ENCODE measurements at places on chromosomes 12 and 14.

GRCh38 chr12:104357421-104357952 lies 53.9 kb downstream of the EID3 start:
- H3K36me3 ChIP-seq = no peaks in the 10 kb centered on the region
- H3K4me1 ChIP-seq = no peaks in the 10 kb centered on the region
- H3K4me3 ChIP-seq = no peak overlapping the region
- DNase-seq = no peak
- no peaks in the 10 kb centered on the region for H3K27me3 ChIP-seq
- H3K27ac ChIP-seq = no peak overlapping the region

DNA sequence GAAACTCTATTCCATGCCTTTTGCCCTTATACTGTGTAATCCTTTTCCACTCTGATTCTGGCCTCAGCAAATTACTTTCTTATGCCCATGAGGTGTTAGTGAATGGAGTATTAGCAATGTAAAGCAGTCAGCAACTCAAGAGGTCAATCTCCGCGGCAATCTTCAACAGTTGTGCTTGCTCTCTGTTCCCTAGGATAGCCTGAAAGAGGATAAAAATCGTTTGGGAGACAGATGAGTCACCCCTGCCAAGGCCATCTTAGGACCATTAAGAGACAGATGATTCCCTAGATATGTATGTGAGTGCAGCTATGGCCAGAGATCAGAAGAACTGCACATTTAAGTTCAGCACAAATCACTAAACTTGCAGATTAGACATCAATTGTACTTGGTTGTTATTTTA lies 1145.8 kb downstream of the GALC start:
- no peaks in the 10 kb centered on the region for H3K27me3 ChIP-seq
- DNase-seq = no peak
- H3K27ac ChIP-seq = no peak overlapping the region
- no peak overlapping the region for H3K4me3 ChIP-seq
- no peaks in the 10 kb centered on the region for H3K36me3 ChIP-seq

DNA sequence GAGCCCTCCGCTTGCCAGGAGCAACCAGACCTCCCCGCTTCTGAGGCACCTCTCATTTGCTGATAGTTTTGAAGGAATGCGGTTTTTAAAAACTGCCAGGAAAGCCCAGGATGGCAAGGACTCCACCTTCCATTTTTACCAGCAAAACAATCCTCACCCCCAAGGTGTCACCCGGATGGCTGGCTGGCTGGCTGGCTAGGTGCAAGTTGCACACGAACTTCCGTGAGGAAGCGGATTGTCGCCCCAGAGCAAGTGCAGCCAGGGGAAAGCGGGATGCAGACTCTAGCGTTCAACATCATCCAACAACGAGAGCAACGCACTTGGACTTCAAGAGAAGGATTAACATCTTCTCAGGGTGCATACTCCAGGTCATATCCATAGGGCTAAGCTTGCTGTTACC lies 125.4 kb downstream of the RIMBP2 start:
- H3K27ac ChIP-seq = no peak overlapping the region
- no peaks in the 10 kb centered on the region for H3K4me1 ChIP-seq
- H3K4me3 ChIP-seq = no peak overlapping the region
- no peak for DNase-seq
- H3K27me3 ChIP-seq = no peaks in the 10 kb centered on the region
- peaks cover 8% of the 10 kb centered on the region for H3K36me3 ChIP-seq

- DNase-seq = peak; percentile 57
- H3K36me3 ChIP-seq = no peaks in the 10 kb centered on the region
- H3K27me3 ChIP-seq = peaks cover 23% of the 10 kb centered on the region
- peak overlapping the region; percentile 80 for H3K4me3 ChIP-seq
- peak overlapping the region; percentile 98 for H3K27ac ChIP-seq
These were observed 7.1 kb downstream of the ASB2 start for GRCh38 chr14:93969082-93969828.

- H3K4me1 ChIP-seq = peaks cover 3% of the 10 kb centered on the region
- H3K27ac ChIP-seq = no peak overlapping the region
- no peak for DNase-seq
- no peaks in the 10 kb centered on the region for H3K27me3 ChIP-seq
These were observed 306.3 kb downstream of the ATP23 start for GRCh38 chr12:58247633-58248032.

GRCh38 chr14:92397150-92397952 lies 74.4 kb downstream of the SLC24A4 start:
- H3K27me3 ChIP-seq = peaks cover 26% of the 10 kb centered on the region
- no peak overlapping the region for H3K4me3 ChIP-seq
- H3K4me1 ChIP-seq = peaks cover 30% of the 10 kb centered on the region
- H3K27ac ChIP-seq = no peak overlapping the region
- DNase-seq = no peak

DNA sequence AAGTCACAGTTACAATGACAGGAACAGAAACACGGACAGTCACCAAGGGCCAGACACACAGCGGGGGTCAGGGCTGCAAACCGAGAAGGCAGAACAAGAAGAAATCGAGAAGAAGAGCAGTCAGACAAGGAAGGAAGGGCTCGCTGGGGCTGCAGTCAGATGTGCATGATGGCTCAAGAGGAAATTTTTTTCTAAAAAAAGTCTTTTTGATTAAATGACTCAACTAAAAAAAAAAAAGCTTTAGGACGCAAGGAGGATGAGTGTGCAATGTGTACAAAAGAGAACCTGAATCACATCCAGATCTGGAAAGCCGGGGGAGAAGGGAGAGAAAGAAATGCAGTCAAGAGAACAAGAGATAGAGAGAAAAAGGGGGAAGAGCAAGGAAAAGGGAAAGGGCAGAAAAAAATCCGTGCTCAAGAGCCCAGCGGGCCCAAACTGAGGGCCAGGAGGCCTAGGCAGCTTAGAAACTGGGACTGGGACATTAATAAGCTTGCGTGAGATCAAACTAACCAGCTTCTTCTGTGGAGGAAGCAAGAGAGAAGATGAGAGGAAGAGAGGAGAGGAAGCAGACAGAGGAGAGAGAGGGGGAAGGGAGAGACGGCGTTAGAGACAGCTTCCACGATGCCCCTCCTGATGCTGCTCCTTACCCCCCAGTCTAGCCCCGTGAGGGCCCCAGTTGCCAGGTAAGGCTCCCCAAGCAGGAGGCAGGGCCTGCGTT lies 6.7 kb downstream of the IFFO1 start:
- peaks cover 21% of the 10 kb centered on the region for H3K4me1 ChIP-seq
- no peak for DNase-seq
- H3K27me3 ChIP-seq = no peaks in the 10 kb centered on the region
- H3K36me3 ChIP-seq = peaks cover 13% of the 10 kb centered on the region
- H3K4me3 ChIP-seq = no peak overlapping the region

DNA sequence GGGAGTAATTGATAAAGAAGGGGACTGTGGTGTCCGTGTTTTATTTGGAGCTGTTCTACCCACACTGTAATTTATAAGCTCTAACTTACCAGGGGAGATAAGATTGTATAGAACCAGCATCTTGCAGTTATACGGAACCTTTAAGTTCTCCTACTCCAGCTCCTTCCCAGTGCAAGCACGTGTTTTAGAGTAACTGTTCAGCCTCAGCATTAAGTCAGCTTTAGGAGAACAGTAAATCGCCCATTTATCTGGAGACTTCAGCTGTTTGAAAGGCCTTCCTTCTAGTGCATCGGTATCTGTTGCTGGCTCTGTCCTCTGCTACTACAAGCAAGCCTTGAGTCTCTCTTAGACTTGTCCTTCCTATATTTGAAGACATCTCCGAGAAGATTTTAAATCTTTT lies 95.6 kb downstream of the ETV6 start:
- H3K36me3 ChIP-seq = no peaks in the 10 kb centered on the region
- no peaks in the 10 kb centered on the region for H3K27me3 ChIP-seq
- H3K4me3 ChIP-seq = no peak overlapping the region
- no peak for DNase-seq
- H3K4me1 ChIP-seq = peaks cover 72% of the 10 kb centered on the region

DNA sequence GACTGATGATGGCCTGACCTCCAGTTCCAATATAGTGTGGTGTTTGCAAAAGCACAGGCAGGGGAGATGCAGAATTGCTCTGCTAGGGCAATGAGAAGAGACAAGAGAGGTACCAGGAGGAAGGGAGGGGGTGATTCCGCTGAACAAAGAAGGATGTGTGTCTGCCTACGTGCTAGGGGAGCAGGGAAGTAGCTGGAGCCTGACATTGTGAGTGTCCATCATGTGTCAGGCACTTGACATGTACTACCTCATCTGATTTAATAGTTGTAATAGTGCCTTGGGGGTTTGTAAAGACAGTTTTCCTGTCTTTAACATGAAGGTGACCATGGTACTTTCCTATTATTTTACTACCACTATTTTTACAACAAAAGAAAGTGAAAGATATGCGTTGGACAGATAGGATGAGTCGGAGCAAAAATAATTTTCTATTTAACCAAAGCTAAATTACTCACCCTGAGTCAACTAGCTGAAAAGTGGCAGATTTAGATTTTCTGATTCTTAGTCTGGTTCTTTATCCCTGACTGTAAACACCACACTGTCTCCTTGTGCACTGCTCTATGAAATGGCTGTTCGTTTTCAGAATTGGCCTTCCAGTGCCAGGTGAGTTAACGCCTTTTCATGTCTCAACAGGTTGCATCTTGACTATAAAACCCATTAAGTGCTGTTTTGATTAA lies 33.7 kb upstream of the TEAD4 start:
- no peak overlapping the region for H3K27ac ChIP-seq
- DNase-seq = no peak
- H3K4me1 ChIP-seq = no peaks in the 10 kb centered on the region
- no peak overlapping the region for H3K4me3 ChIP-seq
- peaks cover 8% of the 10 kb centered on the region for H3K36me3 ChIP-seq

- no peak overlapping the region for H3K27ac ChIP-seq
- DNase-seq = no peak
- no peaks in the 10 kb centered on the region for H3K27me3 ChIP-seq
- no peaks in the 10 kb centered on the region for H3K4me1 ChIP-seq
- no peak overlapping the region for H3K4me3 ChIP-seq
- no peaks in the 10 kb centered on the region for H3K36me3 ChIP-seq
These were observed 65.2 kb upstream of the PDZRN4 start for GRCh38 chr12:41122894-41123293.

DNA sequence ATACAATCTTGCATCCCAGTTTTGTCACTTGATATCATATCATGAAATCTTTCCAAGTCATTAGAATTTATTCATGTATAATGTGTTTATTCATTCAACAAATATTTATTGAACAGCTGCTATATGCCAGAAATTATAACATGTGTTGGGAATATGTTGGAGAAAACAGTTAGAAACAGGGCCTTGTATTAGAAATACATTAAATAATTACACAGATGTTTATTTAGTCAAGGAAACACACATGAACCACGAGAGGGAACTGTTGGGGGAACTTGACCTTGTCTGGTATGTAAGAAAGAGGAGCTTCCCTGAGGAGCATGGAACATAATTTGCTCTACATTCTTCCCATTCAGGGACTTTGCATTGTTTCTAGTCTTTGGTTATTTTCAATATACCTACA lies 191.7 kb upstream of the FRMD6 start:
- no peaks in the 10 kb centered on the region for H3K36me3 ChIP-seq
- no peak for DNase-seq
- no peak overlapping the region for H3K27ac ChIP-seq
- H3K4me1 ChIP-seq = no peaks in the 10 kb centered on the region
- H3K4me3 ChIP-seq = no peak overlapping the region

- no peak overlapping the region for H3K27ac ChIP-seq
- DNase-seq = no peak
- no peak overlapping the region for H3K4me3 ChIP-seq
- no peaks in the 10 kb centered on the region for H3K4me1 ChIP-seq
These were observed 118.9 kb downstream of the STAB2 start for GRCh38 chr12:103705927-103706326.

- DNase-seq = no peak
- H3K27me3 ChIP-seq = no peaks in the 10 kb centered on the region
- peaks cover 63% of the 10 kb centered on the region for H3K4me1 ChIP-seq
- peak overlapping the region; percentile 98 for H3K4me3 ChIP-seq
- no peaks in the 10 kb centered on the region for H3K36me3 ChIP-seq
These were observed 303 bp downstream of the PUS7L start for GRCh38 chr12:43758247-43758727.

GRCh38 chr12:27081668-27082111 lies 688 bp downstream of the C12orf71 start:
- no peaks in the 10 kb centered on the region for H3K27me3 ChIP-seq
- H3K4me1 ChIP-seq = no peaks in the 10 kb centered on the region
- H3K4me3 ChIP-seq = no peak overlapping the region
- DNase-seq = no peak

GRCh38 chr12:47188576-47189441 lies 109.0 kb upstream of the AMIGO2 start:
- H3K36me3 ChIP-seq = peaks cover 20% of the 10 kb centered on the region
- peaks cover 50% of the 10 kb centered on the region for H3K4me1 ChIP-seq
- no peak overlapping the region for H3K4me3 ChIP-seq
- H3K27ac ChIP-seq = peak overlapping the region; percentile 24

- no peak overlapping the region for H3K27ac ChIP-seq
- peaks cover 41% of the 10 kb centered on the region for H3K27me3 ChIP-seq
- peaks cover 23% of the 10 kb centered on the region for H3K4me1 ChIP-seq
These were observed 57.2 kb downstream of the HMGA2 start for GRCh38 chr12:65881348-65881961.

- peak overlapping the region; percentile 94 for H3K27ac ChIP-seq
- no peak overlapping the region for H3K4me3 ChIP-seq
- no peaks in the 10 kb centered on the region for H3K27me3 ChIP-seq
- peaks cover 78% of the 10 kb centered on the region for H3K4me1 ChIP-seq
- H3K36me3 ChIP-seq = peaks cover 26% of the 10 kb centered on the region
These were observed 7.1 kb downstream of the ZFP36L1 start for GRCh38 chr14:68785534-68786490.

- H3K27me3 ChIP-seq = no peaks in the 10 kb centered on the region
- no peaks in the 10 kb centered on the region for H3K36me3 ChIP-seq
- DNase-seq = no peak
- H3K4me1 ChIP-seq = no peaks in the 10 kb centered on the region
These were observed 392.5 kb downstream of the ADAMTS20 start for GRCh38 chr12:43159506-43159905.

GRCh38 chr14:72678356-72678755 lies 215.5 kb downstream of the DPF3 start:
- no peak overlapping the region for H3K4me3 ChIP-seq
- H3K27me3 ChIP-seq = no peaks in the 10 kb centered on the region
- DNase-seq = no peak
- H3K36me3 ChIP-seq = peaks cover 25% of the 10 kb centered on the region

DNA sequence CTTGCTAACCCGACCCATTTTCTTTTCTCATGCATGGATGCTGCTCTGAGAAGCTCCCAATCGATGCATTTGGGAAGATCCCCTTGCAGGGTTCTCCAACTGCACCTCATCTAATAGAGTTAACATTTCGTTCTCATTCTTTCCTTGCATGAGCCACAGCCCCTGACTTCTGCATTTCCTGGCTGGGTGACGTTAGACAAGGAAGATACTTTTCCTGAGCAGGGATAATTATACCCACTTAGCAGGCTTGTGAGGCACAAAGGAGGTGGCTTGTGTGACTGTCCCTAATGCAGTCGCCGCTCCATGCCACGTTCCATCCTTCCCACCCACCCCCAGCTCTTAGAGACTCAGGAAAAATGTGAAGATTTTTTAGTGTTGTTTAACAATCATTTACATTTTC lies 195.1 kb downstream of the CHST11 start:
- DNase-seq = no peak
- no peak overlapping the region for H3K27ac ChIP-seq
- peaks cover 73% of the 10 kb centered on the region for H3K4me1 ChIP-seq
- H3K27me3 ChIP-seq = no peaks in the 10 kb centered on the region
- H3K36me3 ChIP-seq = peaks cover 7% of the 10 kb centered on the region
- no peak overlapping the region for H3K4me3 ChIP-seq

- H3K4me1 ChIP-seq = peaks cover 35% of the 10 kb centered on the region
- H3K4me3 ChIP-seq = peak overlapping the region; percentile 92
- H3K27me3 ChIP-seq = no peaks in the 10 kb centered on the region
- peaks cover 9% of the 10 kb centered on the region for H3K36me3 ChIP-seq
These were observed 42.2 kb downstream of the TAOK3 start for GRCh38 chr12:118330421-118331018.

Data from naive B cell (primary cell).